Cardiac septum (tissue), 1 donor: ENCODE measurements at places on chromosomes 12 and 14. TPM values are rescaled to one million over a fixed set of nuclear protein-coding genes. Genes with fewer than 3 reads are reported as not detected.

GRCh38 chr14:33714527-33715226 lies 236.2 kb downstream of the EGLN3 start:
- DNase-seq = no peak

- DNase-seq = no peak
These were observed 11.6 kb downstream of the IFT81 start for GRCh38 chr12:110135806-110136205.

The HCAR1 gene
- not detected for total RNA-seq

DNA sequence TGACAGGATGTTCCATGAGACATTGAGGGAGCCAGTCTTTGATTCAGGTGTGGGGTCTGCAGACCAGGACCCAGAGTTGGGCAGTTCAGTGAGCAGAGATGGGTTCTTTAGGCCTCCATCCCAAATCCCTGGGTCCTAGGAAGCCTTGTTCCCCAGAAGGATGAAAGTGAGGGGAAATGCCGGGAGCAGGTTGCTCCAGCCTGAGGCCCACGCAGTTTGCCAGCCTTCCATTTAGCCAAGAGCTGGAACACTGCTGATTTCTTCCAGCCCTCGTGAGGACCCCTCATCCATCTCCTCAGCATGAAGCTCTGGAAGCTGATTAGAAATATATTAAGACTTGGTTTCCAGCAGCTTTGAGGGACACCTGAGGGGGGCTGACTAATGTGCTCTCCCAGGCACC lies 12.1 kb downstream of the C14orf132 start:
- DNase-seq = no peak

The NEUROD4 gene
- total RNA-seq = not detected

DNA sequence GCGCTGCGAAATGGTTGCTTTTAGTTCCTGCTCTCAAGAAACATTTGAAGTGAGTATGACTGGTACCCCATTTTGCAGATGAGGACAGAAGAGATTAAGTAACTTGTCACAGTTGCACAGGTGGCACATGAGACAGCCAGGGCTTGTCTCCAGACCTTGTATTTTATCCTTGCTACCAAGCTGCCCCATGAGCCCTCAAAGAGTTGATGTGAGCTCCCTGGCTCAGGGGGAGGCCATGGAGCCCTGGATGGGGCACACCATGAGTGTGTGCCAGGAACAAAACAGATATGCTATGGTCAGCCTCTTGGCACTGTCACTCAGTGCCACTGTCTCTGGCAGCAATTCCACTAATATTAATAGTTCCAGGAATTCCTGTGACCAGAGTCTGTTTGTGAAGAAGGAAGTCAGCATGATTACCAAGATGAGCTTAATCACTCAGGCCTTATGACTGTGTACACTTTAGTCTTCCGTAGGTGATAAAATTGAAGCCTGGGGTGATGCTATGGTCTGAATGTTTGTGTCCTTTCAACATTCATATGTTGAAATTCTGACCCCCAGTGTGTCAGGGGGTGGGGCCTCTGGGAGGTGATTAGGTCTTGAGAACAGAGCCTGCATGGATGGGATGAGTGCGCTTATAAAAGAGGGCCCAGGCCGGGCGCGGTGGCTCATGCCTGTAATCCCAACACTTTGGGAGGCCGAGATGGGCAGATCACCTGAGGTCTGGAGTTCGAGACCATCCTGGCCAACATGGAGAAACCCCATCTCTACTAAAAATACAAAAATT lies 806.8 kb downstream of the AACS start:
- DNase-seq = no peak

GRCh38 chr12:45532113-45532512 lies 197.4 kb upstream of the ARID2 start:
- no peak for DNase-seq
